ENCODE measurements at places on chromosomes 6 and 20. TPM values are rescaled to one million over a fixed set of nuclear protein-coding genes. Genes with fewer than 3 reads are reported as not detected.

GRCh38 chr6:109088995-109089394 lies 5.7 kb downstream of the SESN1 start:
- no peak for DNase-seq

BANF2 gene
- total RNA-seq = not detected

GRCh38 chr6:135135835-135136234 lies 45.3 kb upstream of the MYB start:
- no peak for DNase-seq

SDHAF4 gene
- 14.9 TPM for total RNA-seq

- no peak for DNase-seq
Observed at GRCh38 chr6:26660000-26660361, 435 bp upstream of the ZNF322 start.

DNA sequence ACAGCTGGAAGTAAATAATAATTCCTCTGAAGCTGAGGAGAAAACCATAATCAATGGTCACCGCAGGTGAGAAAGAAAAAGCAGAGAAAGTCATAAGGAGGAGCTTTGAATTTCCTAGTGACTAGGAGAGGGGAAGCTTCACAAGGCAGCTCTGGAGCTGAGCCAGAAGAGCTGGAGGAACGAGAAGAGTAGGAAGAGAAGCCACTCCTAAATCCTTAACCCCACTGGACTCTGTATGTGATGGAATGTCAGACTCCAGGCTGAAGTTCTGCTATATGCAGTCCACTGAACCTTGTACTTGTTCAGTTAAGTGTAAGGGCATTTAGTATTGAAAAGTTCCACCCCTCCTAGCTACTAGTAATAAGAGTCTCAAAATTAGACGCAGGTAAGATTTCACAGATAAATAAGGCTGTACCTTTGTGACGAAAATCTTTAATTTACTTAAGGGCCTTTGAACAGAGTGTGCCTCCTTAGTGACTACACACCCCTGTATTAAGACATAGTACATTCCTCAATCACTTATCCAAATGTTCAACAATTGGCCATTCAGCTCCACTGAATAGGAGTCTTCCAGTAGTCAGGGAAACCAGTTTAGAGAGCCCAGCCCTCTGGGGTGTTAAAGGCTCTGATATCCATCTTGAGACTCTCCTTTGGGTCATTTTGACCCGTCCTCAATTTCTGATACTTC lies 71.4 kb upstream of the UFL1 start:
- DNase-seq = no peak

- DNase-seq = no peak
Observed at GRCh38 chr6:131014080-131014776, 48.8 kb downstream of the EPB41L2 start.

DNA sequence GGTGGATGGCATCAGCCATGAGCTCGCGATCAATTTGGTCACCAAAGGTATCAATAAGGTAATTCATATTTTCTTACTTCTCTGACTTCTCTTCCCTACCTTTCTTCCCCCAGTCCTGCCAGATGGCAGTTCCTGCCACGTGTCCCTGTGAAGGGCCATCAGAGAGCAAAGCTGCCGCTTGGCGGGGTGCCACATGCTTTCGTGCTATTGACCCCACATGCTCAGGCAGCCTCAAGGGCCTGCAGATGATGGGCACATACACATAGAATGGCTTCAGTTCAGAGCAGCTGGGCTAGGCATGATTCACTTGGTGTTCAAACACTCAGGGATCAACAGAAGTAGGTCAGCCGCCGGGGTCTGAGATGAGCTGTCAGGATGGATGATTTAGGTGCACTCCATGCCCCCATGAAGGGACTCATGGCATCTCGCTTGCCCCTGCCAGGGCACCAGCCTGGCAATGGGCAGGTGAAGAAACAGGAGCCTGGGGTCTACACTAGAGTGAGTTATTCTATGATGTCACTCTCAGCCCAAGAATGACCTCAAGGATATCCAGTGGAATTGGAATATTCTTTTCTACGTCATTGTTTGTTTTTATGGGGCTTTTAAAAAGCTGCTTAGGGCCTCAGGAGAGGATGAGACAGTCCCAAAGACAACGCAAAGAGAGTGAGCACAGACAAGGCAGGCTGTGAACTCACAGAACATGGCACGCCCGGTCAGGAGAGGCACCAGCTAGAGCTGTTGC lies 25.5 kb downstream of the BANF2 start:
- no peak for DNase-seq

ZBTB46 gene
- 22.4 TPM for total RNA-seq

CDH4 gene
- 7.4 TPM for total RNA-seq

CAP2 gene
- 10.0 TPM for total RNA-seq
